Left lung (tissue), 14 donors: ENCODE measurements at places on chromosomes 7 and 10.

DNA sequence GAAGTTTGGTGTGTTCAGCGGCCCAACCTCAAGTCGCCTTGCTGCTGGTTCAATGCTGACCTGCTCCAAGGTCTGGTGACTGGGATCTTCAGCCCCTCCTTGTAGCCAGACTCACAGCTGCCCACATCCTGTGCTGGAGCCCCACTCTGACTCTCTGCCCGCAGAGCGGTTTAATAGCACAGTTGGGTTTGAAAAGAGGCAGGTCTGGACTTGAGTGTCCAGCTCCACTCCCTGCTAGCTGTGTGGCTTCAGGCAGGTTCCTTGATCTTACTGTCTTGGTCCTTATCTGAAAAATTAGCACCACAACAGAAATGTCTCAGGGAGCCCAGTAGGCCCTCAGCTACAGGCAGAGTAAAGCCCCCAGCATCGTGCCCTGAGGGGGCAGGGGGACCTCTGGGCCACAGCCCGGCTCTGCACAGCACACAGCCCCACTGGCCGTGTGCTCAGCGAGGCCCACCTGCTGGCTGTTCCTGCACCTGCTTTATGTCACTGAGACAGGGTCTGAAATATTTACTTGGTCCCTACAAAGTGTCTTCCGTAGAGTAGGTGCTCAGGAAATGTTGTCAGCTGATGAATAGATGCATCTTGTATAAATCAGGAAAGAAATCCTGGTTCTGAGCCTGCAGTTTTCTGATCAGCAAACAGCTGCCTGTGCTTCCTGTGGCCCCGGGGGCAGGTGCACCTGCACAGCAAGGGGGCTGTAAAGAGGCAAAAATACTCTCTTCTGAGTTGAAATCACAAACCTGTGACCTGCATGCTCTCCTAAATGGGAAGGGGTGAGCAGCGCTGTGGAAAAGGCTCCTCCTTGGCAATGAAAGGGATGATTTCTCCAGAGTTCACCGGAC is 155.5 kb downstream of the SVIL start:
- DNase-seq = no peak
- no peak overlapping the region for H3K27ac ChIP-seq

GRCh38 chr7:126222782-126223181 is 1030.0 kb downstream of the GRM8 start:
- H3K4me3 ChIP-seq = no peak overlapping the region
- DNase-seq = no peak
- H3K4me1 ChIP-seq = no peaks in the 10 kb centered on the region
- no peaks in the 10 kb centered on the region for H3K27me3 ChIP-seq
- no peak overlapping the region for H3K27ac ChIP-seq

GRCh38 chr10:79336739-79337138 is 10.5 kb upstream of the PPIF start:
- DNase-seq = no peak
- no peaks in the 10 kb centered on the region for H3K4me1 ChIP-seq
- H3K27me3 ChIP-seq = no peaks in the 10 kb centered on the region
- H3K36me3 ChIP-seq = no peaks in the 10 kb centered on the region

DNA sequence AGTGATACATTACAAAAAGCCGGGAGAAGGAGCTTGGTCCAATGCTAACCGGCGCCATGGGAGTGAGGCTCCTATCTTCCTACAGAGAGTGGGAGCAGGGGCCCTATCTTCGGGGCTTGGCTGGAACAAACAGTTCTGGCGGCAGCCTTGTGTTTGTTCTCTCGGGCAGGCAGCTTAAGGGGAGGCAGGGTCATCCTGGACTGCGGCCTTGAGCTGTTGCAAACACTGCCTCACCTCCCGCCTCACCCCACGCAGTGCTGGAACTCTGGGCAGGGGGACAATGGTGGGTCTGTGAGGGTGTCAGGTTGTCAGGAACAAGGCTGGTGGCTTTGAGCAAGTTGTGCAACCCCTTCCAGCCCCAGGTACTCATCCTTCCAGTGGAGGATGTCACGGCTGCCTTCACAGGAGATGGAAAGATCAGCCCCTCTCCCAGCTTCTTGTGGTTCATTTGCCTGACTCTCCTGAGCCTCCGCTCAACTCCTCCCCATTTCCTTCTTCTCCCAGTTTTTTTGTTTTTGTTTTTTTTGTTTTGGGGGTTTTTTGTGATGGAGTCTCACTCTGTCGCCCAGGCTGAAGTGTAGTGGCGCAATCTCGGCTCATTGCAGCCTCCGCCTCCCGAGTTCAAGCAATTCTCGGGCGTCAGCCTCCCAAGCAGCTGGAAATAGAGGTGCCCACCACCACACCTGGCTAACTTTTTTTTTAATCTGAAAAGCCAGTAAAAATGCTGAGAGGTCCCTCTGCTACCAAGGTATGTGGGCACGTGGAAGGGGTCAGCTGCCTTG is 57.4 kb downstream of the SPOCK2 start:
- H3K4me1 ChIP-seq = no peaks in the 10 kb centered on the region
- no peak overlapping the region for H3K4me3 ChIP-seq
- no peak for DNase-seq
- no peaks in the 10 kb centered on the region for H3K27me3 ChIP-seq
- H3K36me3 ChIP-seq = no peaks in the 10 kb centered on the region
- no peak overlapping the region for H3K27ac ChIP-seq
